ENCODE measurements at places on chromosomes 11 and 22.

DNA sequence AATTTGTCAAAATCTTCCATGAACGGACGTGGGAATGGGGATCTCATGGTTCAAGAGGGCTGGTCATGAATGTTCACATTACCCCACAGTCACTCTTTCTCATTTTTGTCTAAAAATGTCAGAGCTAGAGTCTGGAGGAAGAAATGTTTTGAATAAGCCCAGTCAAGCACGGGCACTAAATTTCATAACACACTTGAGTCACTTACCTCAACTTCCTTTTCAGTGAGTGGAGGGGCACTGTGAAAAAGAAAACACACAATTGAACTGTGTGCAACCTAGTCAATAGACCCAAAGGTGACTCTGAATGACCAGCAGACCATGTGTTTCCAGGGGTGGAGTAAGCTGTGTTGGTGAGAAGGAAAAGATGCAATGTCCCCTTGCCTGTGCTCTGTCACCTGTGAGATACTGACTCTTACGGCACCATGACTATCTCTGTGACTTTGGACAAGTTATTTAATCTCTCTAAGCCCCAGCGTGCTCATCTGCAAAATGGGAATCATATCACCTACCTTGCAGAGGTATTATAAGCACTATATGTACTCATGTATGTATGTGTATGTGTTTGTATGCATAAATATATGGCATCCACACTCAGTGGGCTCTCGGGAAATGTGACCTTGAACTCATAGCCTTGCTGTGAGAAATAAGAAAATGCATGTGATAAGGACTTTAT, 38.2 kb upstream of the LYVE1 start:
- no peak for DNase-seq

- DNase-seq: no peak
Measured at GRCh38 chr22:50485221-50486131, 1.2 kb upstream of the MIOX start.

DNA sequence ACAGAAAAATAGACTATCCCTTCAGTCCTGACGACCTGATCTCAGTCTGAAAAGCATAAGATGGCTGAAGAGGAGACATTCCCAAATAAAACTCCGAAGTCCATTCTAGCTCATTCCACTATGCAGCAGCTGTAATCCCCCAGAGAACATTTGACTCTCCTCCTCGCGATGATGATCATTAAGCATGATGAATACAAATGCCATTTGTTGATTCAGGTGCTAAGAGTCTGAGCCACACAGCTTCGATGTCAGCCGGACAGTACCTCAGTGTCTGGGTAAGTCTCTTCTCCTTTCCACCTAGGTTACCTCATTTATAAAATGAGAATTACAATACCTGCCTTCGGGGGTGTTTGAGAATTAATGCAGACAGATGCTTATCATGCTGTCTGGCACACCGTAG, 94.8 kb downstream of the TENM4 start:
- DNase-seq: no peak

GRCh38 chr11:64341851-64342791, 2.1 kb downstream of the CCDC88B start:
- peak; percentile 82 for DNase-seq
